DND-41 (cell line): ENCODE measurements at places on chromosomes 11 and 22.
A peak's percentile ranks its signal among the peaks of the same experiment; 100 is the strongest.

DNA sequence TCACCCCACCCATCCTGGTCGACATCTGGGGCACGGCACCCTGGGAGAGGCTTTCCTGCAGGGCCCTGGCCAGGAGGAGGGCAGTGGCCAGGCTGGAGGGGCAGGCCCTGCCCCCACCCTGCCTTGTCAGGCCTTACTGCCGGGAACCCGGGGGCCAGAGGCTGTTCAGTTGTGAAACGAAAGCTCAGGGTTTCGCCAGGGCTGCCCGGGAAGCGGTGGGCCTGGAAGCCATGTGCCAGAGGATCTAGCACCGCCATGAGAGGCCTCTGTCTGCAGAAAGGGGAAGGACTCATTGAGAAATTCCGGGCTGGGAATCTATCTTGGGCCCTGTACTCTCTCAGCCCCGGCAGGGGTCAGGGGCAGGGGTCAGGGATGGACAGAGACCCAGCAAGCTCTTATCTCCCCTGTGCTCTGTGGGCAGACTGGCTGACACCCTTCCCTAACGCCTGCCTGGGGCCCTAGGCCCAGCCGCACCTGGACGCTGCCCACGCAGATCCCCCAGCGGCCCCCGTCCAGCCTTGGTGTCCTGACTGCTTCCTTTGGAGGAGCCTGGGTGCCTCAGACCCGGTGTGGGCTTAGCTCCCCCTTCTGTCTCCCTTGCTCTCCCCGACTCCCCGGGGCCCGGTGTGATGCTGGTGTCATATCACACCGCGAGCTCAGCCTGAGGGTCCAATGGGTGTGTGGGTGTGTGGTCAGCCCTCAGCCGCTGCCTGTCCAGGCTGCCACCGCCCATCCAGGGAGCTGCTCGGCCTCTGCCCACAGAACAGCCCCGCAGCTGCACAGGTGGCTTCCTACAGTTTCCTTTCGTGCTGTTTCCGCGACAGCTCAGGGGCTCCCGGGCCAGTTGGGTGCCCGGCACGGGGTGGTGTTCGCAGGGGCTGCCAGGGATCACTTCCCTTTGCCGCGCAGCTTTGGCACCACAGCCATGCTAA is 6.5 kb downstream of the PIM3 start:
- DNase-seq: peak; percentile 7

- peak; percentile 15 for DNase-seq
Observed at GRCh38 chr11:61482513-61482912, 26.0 kb upstream of the LRRC10B start.

DNA sequence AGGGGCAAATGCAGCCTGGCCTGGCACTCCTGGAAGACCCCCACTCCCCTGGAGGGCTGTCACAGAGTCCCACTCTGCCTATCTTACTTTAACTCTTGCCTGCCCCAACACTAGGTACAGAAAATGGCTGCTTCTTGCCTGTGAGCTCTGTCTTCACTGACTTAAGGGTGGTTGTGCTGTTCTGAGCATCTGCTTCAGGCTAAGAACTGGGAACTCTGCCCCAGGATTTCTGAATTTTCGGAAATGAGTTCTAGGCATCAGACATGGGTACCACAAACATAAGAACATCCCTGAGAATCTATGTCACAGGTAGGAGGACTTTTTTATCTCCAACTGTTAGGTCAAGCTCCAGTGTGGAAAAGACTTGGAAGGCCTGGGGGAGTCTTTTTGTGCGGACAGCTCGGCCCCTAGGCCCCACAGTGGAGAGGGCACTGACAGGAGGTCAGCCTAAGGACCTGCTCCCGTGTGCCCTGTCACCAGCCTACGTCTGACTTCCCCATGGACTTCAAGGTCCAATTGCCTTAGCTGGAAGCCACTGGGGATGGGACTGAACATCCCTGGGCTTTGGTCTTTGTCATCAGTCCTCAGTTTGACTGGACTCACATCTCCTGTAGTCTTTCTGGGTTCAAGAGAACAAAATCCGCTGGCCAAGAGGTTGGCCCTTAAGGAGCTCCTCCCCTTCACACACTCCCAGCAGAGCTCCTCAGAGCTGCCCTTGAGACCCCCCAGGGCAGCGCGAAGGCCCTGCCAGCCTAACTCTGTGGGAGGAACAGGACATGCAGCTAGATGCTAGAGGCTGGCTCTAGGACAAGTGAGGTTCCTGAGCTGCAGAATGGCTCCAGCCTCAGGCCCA is 31.9 kb downstream of the PPP2R1B start:
- no peak for DNase-seq

- DNase-seq: no peak
Observed at GRCh38 chr11:22459048-22459447, 120.9 kb downstream of the SLC17A6 start.

- no peak for DNase-seq
Observed at GRCh38 chr11:130673698-130674097, 225.3 kb downstream of the ADAMTS15 start.
